Naive thymus-derived CD4-positive, alpha-beta T cell (primary cell): ENCODE measurements at places on chromosomes 5 and 9.

GRCh38 chr5:140672455-140673186 lies 755 bp downstream of the DND1 start:
- DNase-seq, result no peak
- no peak overlapping the region for H3K4me3 ChIP-seq
- peaks cover 11% of the 10 kb centered on the region for H3K36me3 ChIP-seq
- no peaks in the 10 kb centered on the region for H3K27me3 ChIP-seq
- no peak overlapping the region for H3K27ac ChIP-seq
- no peaks in the 10 kb centered on the region for H3K4me1 ChIP-seq

DNA sequence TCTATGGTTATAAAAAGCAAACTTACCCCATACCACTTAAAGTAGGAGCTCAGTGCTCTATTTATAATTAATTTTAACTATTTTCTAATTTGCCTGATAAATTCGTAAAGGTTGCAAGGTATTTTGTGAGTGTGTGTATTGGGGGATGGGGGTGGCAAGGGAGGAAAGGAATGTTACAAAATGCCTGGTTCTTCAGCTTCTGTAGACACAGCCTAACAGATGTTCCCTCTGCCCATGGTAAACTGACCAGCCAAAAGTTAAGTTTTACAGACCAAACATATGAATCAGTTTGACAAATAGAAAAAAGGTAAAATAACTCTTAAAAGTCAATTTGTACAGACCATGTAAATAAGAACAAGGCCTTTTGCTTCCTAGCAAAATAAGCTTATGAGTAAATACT lies 232.6 kb downstream of the KIAA0825 start:
- DNase-seq, result no peak
- H3K27ac ChIP-seq, result no peak overlapping the region
- no peak overlapping the region for H3K4me3 ChIP-seq
- no peaks in the 10 kb centered on the region for H3K36me3 ChIP-seq
- no peaks in the 10 kb centered on the region for H3K27me3 ChIP-seq

DNA sequence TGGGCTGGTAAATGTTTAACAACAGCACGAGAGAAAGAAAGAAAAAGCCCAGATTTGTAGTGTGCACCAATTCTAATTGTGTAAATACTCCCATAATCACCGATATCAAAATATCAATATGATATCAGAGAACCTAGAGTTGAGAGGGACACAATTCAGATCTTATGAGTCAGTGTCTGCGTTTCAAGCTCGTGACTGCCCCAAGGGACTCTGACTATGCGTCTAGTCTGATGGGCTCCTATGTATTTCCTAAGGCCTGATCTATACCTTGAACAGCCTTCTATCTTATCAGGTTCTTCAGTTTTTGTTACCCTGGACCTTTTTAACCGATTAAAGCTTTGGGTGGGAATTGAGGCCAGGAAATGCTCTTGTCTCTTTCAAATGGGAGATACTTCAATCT lies 243.0 kb upstream of the SLC24A2 start:
- no peaks in the 10 kb centered on the region for H3K4me1 ChIP-seq
- DNase-seq, result no peak
- no peak overlapping the region for H3K4me3 ChIP-seq
- H3K27me3 ChIP-seq, result no peaks in the 10 kb centered on the region
- no peak overlapping the region for H3K27ac ChIP-seq
- no peaks in the 10 kb centered on the region for H3K36me3 ChIP-seq

DNA sequence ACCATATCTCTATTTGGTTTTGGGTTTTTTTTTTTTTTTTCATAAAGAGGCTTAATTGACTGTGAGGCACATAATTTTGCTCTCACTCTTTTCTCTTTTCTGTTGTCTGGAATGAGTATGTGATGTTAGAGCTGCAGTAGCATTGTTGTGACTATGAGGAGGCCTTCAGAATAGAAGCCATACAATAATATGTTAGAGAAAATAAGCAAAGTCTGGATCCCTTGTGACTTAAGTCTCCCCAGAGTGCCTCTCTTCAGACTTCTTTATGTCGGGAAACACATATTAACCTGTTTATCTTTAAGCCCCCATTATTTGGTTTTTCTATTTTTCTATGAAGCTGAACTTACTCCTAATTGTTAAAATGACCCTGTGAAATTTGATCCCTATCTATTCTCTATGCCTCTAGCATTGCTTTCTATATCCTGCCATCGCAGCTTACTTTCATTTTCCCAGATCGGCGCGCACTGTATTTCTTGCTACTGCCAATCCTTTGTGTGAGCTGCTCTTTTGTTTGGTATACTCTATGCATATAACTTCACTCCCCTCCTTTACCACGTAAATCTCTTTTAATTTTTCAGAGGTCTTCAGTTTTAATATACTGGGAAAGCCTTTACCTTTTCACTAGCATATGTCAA lies 372.5 kb upstream of the KCNN2 start:
- H3K27me3 ChIP-seq, result no peaks in the 10 kb centered on the region
- H3K4me1 ChIP-seq, result no peaks in the 10 kb centered on the region
- no peak for DNase-seq
- H3K36me3 ChIP-seq, result no peaks in the 10 kb centered on the region
- no peak overlapping the region for H3K4me3 ChIP-seq

DNA sequence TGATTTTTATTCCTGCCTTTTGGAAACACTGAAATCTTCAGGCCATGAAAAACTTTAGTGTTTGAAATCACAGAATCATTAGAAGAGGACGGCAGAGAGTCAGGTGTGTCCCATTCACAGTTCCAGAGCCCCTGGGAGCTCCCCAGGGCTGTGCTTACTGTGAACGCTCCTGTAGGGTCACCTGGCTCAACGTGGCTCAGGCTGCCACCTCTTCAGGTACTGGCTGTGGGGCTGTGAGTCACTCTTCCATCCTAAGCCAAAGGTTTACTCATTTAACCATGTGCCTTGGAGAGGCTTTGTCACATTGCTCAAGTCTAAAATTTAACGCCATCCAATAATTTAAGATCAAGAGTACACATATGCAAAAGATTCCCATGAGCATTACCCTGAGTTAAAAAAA lies 50.2 kb upstream of the FSTL4 start:
- H3K27me3 ChIP-seq, result no peaks in the 10 kb centered on the region
- no peak overlapping the region for H3K4me3 ChIP-seq
- no peak overlapping the region for H3K27ac ChIP-seq
- no peaks in the 10 kb centered on the region for H3K36me3 ChIP-seq
- H3K4me1 ChIP-seq, result no peaks in the 10 kb centered on the region

GRCh38 chr5:174694611-174695010 lies 29.8 kb upstream of the MSX2 start:
- no peaks in the 10 kb centered on the region for H3K27me3 ChIP-seq
- no peak overlapping the region for H3K27ac ChIP-seq
- no peaks in the 10 kb centered on the region for H3K4me1 ChIP-seq
- no peaks in the 10 kb centered on the region for H3K36me3 ChIP-seq

DNA sequence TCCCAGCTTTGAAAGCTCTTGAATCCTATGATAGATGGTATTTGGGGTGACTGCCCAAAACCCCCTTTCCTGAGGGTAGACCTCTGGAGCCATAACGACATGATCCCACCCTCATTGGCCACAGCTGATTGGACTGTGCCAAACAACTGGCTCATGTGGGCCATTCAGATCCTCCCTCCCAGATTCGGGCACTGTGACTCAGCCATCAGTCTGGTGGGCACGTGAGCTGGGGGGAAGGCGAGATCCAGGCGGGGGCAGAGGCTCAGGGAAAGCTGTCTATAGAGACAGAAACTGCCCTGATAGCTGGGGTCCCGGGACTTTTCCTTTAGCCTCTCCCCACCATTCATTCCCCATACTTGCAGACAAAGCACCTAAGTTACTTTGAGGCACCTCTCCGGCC lies 15.1 kb upstream of the NCS1 start:
- no peaks in the 10 kb centered on the region for H3K36me3 ChIP-seq
- no peak for DNase-seq
- no peak overlapping the region for H3K27ac ChIP-seq
- no peaks in the 10 kb centered on the region for H3K4me1 ChIP-seq
- H3K27me3 ChIP-seq, result no peaks in the 10 kb centered on the region
- H3K4me3 ChIP-seq, result no peak overlapping the region
